ENCODE measurements at places on chromosomes 4 and X.

DNA sequence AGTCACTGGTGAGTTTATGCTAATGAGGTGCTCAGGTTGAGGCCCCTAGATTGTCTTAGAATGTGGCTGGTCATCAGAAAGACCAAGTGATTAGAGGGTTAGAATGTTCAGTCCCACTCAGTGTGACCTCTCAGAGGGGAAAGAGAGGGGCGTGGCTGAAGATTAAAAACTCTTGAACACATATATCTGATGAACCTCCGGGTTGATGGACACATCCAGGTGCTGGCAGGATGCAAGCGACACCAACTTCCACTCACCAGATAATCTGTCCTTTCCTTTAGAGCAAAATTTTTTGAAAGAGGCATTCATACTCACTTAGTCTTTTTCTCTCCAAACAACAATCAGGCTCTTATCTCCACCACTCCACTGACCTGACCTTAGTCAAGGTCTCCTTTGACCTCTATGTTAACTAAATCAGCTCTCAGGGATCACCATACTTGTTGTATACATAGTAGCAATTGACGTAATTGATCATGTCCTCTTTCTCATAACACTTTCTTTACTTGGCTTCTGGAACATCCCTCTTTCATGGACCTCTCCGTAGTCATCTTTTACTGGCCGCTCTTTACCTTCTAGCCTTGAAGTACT is 14.2 kb downstream of the FAM47E start:
- no peak for DNase-seq

GRCh38 chr4:114417214-114417613 is 181.4 kb upstream of the UGT8 start:
- DNase-seq, result no peak

- no peak for DNase-seq
These were observed 191.4 kb upstream of the NHS start for GRCh38 chrX:17183566-17183965.

DNA sequence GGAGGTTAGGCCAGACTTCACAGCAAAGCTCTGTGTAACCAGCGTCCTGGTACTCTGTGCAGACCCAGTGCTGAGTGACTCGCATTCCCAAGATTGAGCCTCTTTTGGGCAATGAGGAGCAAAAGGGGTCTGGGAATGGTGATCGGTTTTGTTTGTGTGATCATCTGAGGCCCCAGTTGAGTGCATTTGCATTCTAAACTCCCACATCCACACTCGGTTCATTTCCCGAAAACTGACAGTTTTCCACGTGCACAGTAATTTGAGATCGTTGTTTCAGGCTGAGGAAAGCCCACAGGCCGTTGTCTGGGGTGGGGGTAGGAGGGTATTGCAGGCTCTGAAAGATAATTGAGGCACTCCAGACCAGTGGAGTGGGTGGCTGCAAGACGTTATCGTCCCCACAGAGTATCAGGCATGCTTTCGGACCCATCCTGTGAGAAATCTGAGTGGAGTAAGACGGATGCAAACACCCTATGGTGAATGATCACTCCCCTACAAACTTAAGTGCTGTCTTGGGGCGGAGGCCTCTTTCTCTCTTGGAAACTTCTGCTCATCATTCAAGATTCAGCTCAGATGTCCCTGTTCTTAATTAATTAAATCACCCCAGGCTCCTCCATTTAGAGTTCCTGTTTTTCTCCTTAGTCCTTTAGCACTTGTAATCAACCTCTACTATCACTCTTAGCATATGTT is 96.1 kb downstream of the AFF1 start:
- DNase-seq, result no peak

- DNase-seq, result no peak
These were observed 170.0 kb downstream of the RELL1 start for GRCh38 chr4:37516057-37516775.

- no peak for DNase-seq
These were observed 28.6 kb upstream of the CYP2U1 start for GRCh38 chr4:107902715-107903114.

DNA sequence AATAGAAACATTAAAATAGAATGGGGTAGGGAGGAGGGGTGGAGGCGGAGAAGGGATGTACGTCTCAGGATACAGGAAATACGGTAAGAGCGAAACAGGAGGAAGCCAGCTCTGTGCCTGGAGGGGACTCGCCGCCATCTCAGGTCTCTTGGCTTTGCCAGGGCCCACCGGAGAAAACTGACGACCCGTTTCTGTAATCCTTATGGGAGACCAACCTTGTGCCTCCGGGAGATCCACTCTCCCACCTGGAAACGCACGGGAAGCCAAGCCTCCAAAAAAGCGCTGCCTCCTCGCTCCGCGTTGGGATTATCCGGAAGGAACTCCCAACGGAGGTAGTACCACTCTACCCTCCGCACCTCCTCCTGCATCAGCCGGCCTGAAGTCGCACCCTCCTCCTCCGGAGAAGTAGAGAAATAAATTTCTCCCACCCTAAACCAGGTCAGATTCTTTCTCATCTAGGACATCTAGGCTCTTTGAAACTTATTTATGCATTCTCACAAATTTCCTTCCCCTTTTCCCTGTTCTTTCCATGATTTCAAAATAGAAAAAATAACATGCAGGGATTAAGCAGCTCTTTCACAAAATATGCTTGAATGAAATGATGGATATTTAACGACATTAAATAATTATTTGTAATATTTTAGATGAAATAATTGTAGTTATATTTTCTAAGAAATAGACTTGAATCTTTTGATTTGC is at the start of gene NBDY:
Gene NBDY (plus strand): TSS at position 92 of the 699 bp plus-strand sequence. CDS start 111 bp downstream, at position 203.
- DNase-seq, result peak; percentile 51

- peak; percentile 78 for DNase-seq
These were observed 50.8 kb upstream of the ELF2 start for GRCh38 chr4:139227729-139228404.

GRCh38 chr4:89720981-89721380 is 116.0 kb downstream of the SNCA start:
- no peak for DNase-seq

GRCh38 chr4:70531981-70532380 is 13.6 kb downstream of the AMTN start:
- no peak for DNase-seq

DNA sequence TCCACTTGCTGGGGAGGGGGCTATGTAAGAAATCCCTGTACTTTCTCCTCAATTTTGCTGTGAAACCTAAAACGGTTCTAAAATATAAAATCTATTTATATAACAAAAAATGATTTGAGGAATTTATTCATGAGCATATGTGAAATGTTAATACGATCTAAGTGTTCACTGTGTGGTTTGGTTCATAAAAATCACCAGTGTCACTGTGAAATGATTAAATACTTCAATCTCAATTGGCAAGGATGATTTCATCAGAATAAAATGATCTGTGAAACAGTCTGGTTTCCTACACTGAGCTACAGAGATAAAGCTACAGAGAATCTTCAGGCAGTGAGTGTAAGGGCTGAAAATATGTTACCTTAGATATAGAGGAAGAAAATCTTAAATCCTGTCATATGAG is 153.4 kb downstream of the GPM6A start:
- DNase-seq, result no peak

- no peak for DNase-seq
These were observed 8.5 kb upstream of the CCSER1 start for GRCh38 chr4:90118527-90119195.

GRCh38 chr4:42396361-42396751 is 932 bp upstream of the SHISA3 start:
- DNase-seq, result peak; percentile 36

DNA sequence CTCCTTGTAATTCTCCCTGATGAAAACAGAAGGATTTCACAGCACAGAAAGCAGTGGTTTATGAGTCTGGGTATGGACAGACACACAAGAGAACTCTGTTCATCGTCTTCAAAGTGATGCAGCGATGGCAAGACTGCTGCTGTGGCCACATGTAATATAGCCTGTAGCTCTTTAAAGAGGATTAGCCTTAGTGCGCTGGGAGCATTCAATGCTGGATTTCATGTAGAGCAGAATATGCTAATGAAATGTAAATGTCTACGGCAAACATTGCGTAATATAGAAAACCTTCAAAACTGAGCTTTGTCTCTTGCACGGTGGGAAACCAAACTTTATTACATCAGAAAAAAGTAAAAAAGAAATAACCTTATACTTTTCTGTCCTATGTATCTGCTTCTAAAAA is 42.9 kb downstream of the ALPK1 start:
- DNase-seq, result no peak

GRCh38 chr4:116397291-116397690 is 688.1 kb downstream of the TRAM1L1 start:
- DNase-seq, result no peak

DNA sequence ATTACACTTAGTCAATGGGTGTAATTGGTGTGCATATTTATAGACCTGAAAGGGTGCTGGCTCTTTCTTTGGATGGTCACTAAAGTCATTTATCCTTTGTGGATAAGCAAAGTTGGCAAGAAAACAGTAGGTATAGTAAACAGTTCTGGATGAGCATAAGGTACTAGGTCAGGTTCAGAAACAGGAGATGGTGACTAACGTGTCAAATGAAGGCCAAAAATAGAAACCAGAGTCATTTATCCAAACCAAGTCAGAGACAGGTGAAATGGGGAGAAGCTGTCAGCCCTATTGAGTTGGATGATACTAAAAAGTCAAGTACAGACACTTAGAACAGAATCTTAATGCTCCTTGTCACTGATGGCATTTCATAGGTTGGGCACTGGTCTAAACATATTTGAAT is 313.1 kb downstream of the KLHL13 start:
- DNase-seq, result no peak

DNA sequence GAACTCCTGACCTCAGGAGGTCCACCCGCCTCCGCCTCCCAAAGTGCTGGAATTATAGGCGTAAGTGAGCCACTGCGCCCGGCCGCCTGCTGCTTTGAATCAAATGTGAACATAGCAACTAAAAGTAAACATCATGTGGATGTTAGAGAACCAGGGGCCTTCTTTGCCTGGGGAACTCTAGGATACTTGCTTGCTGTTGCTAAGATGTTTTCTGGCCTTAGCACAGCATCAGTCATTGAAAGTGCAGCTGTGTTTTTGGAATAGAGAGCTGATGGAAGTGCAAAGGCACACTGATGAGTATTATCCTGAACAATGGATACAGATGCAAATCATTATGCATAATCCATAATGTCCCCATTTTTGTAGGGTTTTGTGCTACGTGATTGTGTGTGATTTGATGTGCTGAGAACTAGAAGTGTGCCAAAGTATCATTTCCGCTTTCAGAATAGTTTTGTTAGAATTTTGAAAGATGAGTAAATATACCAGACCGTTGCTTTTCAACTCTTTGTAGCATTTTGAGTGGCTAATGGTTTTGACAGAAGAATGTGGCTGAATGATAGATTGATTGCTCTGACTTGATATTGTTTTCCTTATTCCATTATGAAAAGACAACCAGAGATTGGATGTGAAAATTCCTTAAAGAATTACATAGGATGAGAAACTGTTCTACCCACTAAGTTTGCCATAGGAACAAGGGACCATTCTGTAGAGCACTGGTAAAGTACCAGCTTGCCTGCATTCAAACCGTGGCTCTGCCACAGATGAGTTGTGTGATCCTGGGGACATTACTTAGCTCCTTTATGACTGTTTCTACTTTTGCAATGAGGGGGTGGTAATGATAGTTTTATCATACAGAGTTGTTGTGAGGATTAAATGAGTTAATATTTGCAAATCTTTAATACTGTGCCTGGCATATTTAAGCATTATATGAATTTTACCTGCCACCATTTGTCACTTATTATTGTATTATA is 74.7 kb downstream of the REPS2 start:
- DNase-seq, result no peak

DNA sequence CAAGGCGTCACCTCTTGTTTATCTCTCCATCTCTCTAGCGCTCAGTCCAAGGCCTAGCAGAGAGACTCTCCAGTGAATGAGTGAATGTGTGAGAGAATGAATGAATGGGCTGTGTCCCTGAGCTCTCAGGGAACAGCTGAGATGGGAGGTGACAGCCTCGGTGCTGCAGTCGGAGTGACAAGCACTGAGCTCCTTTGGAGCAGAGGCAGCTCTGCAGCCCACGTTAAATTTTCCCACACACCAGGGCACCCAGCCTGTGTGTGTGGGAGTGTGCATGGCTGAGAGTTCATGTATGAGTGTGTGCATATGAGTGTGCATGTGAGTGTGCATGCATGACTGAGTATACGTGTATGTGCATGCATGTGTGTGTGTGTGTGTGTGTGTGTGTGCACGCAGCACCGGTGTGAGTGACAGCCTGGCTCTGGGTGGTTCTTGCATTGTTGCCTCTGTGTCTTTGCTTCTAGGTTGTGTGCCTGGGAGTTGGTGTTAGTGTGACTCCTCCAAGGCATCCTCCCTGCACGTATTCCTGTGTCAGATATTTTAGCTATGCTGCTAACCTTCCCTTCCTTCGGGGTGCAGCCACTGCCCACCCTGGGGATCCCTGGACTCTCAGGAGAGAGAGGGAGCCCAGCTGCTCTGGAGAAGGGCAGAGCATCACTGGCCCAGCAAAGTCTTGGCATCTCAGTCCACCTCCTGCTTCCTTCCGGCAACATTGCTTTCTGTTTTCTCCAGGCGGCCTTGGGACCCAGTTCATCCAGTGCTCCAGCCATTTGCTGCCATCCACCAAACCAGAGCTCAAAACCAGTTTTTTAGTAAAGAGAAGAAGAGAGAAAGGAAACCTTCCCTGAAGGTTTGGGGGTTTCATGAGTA is 98.6 kb downstream of the PPP2R2C start:
- DNase-seq, result no peak

DNA sequence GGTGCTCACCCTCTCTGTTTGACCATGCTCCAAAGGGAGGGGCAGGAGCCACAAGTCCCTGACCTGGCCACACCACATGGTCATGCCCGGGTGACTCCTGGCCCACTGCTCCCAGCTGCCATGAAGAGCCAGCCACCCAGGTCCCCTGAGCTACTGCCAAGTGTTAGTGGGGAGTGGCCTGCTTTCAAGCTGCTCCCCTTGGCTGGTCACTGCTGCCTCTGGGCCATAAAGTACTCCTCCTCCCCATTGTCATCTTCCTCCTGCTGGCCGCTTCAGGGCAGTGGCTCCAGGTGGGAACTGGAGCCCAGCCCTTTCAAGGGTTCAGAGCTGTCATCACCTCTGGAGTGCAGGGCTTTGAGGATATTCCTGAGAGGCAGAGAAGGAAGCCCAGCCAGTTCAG is 27.3 kb upstream of the RBBP7 start:
- no peak for DNase-seq

DNA sequence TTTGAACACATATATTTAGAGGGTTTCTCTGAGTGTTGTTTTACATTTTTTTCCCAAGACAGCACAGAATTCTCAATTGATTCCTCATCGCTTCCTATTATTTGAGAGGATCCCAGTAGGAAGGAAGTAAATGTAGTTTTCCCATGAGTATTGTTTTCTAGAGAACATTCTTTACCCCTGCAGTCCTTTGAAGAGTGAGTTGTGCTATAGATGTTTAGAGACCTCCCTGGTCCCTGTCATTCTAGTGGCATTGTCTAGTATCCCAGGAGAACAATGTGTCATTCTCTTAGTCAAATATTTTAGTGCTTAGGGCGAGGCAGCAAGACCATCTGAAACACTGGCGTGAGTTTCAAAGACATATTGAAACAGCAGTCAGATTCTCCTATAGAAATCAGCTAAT is 32.5 kb downstream of the SORBS2 start:
- DNase-seq, result no peak

DNA sequence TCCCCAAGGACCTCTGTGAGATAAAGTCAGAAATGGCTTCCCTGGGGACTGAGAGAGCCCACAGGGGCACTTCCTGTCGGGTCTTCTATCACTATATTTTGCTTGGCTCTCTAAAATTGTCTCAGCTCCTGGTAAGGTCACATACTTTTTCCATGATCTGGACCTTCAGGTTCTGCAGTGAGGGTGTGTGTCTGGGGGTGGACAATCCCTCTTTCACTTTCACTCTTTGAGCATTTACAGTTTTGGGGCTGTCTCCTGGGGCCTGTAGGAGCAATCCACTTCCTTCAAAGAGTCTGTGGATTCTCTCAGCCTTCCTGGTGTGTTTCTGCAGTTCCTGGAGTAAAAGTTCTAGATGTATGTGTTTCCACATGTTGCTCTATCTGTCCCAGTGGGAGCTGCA is 335.7 kb downstream of the FSTL5 start:
- DNase-seq, result no peak
